Bronchial epithelial cell (primary cell): ENCODE measurements at places on chromosomes 3 and 15. TPM values are rescaled to one million over a fixed set of nuclear protein-coding genes. Genes with fewer than 3 reads are reported as not detected.

The LSMEM2 gene
- total RNA-seq: under 0.01 TPM in 1 of 2 replicates, not detected in the other

The SETD5 gene
- total RNA-seq: 44.5 and 53.7 TPM in 2 replicates

The WDR49 gene
- 0.51 and 1.1 TPM in 2 replicates for total RNA-seq

GRCh38 chr3:131526801-131527347 lies 24.1 kb upstream of the MRPL3 start:
- DNase-seq: no peak

- DNase-seq: no peak
Observed at GRCh38 chr15:80554560-80554959, 140.6 kb upstream of the ABHD17C start.

DNA sequence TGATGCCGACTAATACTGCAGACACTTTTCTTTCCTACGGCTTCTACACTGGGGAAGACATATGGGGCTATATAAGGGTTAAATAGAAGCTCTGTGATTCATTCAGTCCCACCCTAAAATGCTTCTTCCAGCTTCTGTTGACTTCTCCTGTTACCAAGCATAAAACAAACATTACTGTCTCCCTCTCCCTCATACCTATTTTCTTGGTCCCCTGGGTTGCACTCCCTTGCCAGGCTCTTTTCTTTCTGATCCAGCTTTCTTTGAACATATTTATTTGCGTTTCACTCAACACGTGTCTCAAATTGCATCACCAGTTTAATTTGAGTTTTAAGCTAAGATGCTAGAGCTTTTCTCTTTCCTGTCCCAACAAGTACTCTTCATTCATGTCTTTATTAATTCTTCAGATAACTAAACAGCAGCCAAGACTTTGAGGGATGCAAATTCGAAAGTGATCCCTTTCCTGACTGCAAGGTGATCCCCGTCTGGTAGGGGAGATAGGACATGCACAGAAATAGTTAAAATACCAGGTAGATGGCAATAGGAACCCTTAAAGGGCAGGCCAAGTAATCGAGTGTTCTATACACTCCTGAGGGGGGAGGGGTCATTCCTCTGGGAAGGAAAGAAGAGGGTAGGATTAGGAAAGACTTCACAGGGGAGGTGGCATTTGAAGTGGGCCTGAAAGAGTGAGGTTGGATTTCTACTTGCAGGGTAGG lies 198.6 kb upstream of the BCL6 start:
- DNase-seq: peak; percentile 85

- peak; percentile 62 for DNase-seq
Observed at GRCh38 chr3:53192608-53193007, 31.6 kb downstream of the PRKCD start.
